T47D (cell line): ENCODE measurements at places on chromosomes 7 and 10.

GRCh38 chr7:55022002-55022985, 3.5 kb downstream of the EGFR start:
- no peak for DNase-seq

GRCh38 chr10:43056568-43057011, 20.3 kb upstream of the RET start:
- DNase-seq: no peak

DNA sequence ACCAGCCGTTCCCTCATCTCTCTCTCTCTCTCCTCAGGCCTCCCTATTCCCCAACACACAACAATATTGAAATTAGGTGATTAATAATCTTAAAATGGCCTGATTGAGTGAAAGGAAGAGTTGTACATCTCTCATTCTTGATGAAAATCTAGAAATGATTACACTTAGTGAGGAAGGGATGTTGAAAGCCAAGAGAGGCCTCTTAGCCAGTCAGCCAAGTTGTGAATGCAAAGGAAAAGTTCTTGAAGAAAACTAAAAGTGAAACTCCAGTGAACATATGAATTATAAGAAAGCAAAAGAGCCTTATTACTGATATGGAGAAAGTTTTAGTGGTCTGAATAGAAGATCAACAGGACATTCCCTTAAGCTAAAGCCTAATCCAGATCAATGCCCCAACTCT, 695.1 kb downstream of the GRID1 start:
- DNase-seq: no peak

DNA sequence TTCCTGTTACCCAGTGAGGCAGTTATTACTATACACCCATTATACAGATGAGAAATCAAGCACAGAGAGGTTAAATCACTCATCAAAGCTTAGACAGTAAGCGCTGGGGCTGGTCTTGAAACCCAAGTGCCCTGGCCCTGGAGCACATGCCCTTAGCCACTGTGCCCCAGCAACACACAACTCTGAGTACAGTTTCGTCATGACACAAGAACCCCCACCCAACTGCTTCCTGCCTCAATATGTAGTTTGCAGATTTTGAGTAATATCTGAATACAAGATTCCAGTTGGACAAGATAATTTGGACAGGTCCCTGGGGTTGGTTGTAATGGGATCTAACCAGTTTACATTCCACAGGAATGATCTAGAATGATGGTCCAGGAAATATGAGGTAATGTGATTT, 62.8 kb downstream of the SH3PXD2A start:
- no peak for DNase-seq

GRCh38 chr10:89263531-89263930, 12.0 kb upstream of the LIPA start:
- no peak for DNase-seq
